ENCODE measurements at places on chromosomes 6 and 20.

DNA sequence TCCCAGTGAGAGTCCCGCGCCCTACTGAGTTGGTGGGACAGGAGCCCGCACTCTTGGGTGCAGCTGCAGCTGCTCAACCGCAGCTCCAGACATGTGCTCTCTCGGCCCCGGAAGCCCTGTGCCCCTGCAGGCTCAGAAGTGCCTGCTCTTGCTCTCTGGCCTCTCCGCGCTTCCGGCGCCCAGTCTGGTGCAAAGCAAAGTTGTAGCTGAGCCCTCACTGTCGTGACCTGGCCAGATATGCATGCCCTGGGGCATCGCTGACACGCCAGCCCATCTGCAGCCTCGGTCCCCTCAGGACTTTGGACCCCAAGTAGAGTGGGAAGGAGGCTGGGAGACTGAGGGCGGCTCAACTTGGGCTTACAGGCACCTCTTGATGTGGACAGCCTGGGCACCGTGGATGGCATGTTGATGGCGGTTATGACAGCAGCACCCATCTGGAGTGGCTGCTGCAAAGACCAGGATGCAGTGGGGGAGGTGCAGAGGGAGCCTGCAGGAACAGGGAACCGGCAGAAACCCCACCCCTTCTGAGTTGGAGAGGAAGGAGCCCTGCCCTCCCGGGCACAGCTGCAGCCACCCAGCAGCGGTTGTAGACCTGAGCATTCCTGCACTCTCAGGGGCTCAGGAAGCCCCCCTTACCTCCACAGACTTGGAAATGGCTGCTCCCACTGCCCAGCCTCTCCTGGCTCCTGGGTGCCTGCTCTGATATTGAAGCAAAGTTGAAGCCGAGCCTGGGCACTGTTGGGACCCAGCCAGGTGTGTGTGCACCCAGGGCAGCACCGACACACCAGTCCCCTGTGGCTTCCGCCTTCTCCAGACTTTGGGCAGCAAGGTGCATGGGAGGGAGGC is 462.6 kb downstream of the TBC1D32 start:
- DNase-seq, result no peak

DNA sequence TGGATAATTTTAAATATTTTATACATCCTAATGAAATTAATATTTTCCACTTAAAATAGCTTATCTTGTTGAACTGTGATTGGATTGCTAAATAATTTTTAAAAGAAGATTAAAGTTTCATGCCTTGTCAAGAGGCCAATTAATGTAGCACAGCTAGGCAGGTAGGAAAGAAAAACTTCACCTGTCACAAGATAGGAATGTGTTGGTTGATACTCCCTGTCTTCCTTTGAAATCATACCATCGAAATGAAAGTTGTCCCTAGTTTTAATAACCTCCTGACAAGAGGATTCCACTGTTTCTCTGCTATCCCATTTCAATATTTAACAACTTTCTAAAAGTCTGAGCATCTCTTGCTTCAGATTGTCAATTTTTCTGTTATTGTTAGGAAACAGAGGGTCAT is 80.8 kb downstream of the BMP6 start:
- DNase-seq, result no peak

- no peak for DNase-seq
Measured at GRCh38 chr6:1612299-1612973, 2.7 kb downstream of the FOXC1 start.

GRCh38 chr6:122788208-122788607 is 850 bp upstream of the SMPDL3A start:
- DNase-seq, result no peak

- DNase-seq, result no peak
Measured at GRCh38 chr6:106413016-106413415, 52.5 kb downstream of the CRYBG1 start.

DNA sequence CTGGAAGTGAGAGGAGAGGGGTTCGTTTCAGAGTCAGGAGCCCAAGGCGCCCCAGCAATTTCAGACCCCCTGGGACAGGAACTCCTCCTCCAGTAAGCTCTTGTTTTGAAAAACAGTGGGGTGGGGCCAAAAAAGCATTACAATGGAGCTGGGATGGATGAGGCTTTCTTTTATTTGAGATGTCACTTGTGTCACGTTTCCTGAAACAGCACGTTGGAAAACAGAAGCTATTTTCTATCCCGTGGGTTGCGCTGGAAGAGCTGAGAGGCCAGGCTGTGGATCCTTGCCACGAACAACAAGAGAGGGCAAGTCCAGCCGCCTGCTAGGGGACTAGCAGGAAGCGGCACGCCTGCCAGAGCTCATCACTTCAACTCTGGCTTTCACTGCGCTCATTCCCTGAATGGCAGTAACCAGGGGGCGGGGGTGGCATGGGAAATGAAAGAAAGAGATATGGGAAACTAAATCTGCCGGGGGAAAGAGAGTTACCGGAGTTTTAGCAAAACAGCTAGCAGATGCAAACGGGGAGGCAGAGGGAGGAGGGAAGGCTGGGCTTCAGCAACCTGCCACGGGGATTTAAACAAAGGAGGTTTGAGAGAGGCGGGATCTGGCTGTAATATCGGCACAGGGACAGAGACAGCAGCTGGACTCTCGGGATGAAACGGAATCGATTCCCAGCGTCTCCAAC is 34.6 kb downstream of the GCNT2 start:
- DNase-seq, result no peak

DNA sequence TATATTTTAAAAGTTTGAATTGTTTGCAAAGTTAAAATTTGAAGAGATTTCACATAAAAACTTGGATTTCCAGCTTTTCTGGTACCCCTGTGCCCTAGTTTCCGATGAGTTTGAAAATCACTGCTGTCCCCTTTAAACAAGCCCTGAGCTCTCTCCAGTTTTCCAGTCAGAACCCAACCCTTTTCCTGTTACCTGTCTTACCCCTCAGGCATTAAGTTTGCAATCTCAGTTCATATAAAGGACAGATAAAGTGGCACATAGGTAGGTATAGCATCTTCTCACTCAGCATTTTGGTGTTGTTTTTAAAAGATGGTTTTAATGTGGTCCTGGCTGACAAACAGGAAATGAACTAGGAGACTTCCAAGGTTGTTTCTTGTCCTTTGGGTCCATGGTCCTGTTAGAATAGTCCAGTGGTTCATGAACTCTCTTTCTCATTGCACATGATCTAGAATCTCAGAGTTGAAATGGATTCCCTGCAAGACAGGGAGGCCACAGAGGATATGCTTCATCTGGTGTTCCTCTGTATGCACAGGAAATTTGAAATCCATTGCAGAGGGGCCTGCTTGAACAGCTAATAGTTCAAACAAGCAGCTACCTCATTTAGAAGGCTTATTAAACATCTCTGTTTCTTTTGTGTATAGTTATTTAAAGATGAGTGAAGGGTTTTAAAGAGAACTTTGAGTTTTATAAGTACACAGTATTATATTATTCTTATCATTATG is 82.7 kb downstream of the JAG1 start:
- DNase-seq, result no peak

- no peak for DNase-seq
Measured at GRCh38 chr6:38739532-38739931, 24.4 kb downstream of the DNAH8 start.

GRCh38 chr6:137904822-137905617 is 38.0 kb downstream of the TNFAIP3 start:
- peak; percentile 86 for DNase-seq

DNA sequence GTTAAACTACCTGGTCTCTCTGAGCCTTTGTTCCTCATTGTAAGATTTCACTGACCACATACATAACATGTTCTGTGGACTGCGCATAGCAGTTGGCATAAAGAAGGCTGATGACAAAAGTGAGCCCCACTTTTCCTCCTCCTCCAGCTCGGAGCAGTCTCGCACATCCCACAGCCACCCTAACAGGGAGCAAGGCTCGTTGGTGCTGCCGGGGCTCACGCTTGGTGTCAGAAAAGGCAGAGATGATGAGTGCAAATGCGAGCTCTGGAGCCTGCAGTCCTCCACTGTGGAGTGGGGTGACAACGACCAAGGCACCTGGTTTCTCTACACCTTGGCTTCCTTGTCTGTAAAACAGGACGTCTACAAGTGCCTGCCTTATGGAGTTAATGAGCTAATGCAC is 9.7 kb downstream of the TGM3 start:
- no peak for DNase-seq

- DNase-seq, result no peak
Measured at GRCh38 chr6:167745670-167746389, 80.9 kb upstream of the AFDN start.

DNA sequence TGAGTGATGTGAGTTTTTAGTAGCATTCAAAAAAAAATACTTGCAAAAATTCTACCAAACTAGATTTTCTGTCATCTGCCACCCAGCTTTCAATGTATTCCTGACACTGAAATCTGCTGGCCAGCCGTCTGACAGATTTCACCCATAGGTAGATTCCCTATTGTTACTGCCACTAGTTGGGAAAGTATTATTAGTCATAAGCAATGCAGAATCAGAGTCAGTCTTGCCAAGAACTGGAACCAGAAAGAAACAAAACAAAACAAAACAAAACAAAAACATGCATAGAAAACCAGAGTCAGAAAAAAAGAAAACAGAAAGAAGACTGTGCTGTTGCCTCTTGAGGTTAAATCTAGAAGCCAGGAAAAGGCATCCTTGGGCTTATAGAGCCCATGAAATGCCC is 293.1 kb upstream of the KCNQ5 start:
- DNase-seq, result no peak

DNA sequence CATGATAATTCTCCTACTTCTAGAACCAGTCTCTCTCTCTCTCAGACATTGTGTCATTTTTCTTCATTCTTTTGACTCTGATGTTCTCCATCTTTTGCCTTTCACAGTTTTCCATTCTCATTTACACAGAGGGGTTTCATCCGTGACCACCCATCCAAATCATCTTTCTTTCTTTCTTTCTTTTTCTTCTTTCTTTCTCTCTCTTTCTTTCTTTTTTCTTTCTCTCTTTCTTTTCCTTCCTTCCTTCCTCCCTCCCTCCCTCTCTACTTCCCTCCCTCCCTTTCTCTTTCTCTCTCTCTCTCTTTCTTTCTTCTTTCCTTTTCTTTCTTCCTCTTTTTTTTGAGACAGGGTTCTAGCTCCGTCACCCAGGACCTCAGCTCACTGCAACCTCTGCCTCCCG is 19.9 kb upstream of the SASH1 start:
- DNase-seq, result no peak

GRCh38 chr6:42279144-42279781 is 61.6 kb upstream of the MRPS10 start:
- no peak for DNase-seq

DNA sequence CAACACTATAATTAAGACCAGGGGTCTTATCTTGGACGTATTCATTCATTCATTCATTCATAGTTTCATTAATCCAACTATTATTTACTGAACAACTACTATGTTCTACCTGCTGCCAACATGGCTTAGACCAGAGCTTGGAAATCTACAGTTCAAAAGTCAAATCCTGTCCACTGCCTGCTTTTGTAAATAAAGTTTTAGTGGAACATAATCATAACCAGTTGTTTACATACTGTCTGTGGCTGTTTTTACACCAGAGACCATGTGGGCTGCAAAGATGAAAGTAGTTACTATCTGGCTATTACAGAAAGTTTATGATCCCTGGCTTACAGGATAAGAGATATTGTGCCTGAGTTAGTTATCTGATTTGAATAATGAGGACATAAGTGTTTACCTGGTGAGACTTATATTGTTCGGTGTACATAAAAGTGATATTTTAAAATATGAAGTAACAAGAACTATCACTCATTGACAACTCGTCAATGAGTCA is 567.7 kb downstream of the TFAP2B start:
- DNase-seq, result no peak

DNA sequence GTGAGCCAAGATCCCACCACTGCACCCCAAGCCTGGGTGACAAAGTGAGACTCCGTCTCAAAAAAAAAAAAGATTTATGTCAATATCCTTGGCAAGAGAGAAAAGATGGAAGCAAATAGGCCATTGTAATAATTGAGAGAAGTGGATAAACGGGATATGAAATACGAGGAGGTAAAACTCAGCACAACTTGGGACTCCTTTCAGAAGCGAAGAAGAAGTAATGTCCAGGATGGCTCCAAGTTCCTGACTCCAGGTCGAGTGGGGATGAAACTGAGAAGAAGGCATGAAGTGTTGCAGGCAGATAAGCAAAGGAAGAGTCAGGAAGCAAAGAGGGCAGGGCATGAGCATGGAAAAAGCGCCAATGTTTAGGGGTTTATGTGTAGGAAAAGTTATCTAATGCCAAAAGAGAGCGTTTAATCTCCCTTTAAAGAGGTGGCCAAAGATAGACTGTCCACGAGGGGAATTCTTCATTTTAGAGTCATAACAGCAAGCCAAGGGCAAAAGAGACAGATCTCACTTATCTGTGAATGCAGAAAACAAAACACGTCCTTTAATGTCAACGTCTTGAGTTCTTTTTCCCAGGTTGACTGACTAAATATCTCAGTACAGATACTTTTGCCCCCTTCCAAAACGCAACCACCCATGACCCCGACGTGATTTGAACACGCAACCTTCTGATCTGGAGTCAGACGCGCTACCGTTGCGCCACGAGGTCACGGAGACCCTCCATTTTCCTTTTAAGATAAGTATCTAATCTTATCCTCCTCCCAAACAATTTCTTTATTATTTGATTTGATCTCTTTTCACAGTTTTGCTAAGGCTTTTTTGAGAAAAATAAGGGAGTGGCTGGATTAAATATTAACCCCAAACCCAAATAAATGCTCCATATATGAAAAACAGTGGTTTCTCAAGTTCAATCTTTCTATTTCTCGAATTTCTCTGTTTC is 46.3 kb upstream of the BTN3A2 start:
- no peak for DNase-seq

DNA sequence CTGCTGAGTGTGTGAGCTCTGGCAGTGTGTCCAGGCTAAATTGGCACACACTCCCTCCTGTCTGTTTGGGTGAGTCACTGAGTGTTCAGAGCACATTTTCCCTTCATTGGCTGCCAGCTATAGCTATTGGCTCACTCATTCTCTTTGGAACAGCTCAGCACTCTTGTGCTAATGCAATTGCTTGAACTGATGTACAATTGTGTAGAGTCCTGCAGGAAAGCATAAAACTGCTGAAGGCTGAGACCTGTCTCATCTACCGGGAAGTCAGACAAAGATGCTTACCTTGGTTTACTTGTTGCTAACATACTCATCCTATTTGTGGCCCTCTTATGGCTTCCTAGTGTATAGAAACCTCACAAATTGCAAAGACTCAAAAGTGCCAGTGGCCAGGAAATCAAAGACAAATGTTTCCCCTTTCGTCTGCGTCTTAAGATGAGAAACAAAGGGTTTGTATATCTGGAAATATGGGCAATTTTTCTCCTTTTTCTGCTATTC is 351.0 kb downstream of the BCKDHB start:
- DNase-seq, result no peak

GRCh38 chr20:17666481-17666880 is 15.6 kb downstream of the RRBP1 start:
- DNase-seq, result no peak

- DNase-seq, result no peak
Measured at GRCh38 chr6:168554472-168554871, 113.5 kb downstream of the SMOC2 start.

- DNase-seq, result no peak
Measured at GRCh38 chr6:379410-380181, 12.0 kb upstream of the IRF4 start.

DNA sequence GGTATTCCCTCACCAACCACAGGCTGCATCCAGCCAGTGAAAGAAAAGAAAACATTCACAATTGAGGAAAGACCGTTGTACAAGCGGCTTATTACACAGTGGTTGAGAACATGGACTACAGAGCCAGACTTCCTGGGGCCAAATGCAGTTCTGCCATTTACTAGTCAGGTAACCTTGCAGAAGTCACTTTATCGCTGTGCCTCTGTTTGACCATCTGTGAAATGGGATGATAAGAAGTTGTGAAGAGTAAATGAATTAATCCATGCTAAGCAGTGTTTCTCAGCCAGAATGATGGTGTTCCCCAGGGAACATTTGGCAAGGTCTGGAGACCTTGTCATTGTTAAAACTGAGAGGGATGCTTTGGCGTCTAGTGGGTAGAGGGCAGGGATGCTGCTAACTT is 14.8 kb downstream of the ARHGAP40 start:
- DNase-seq, result no peak
